ENCODE measurements at places on chromosomes 1 and 21.

- DNase-seq: no peak
Observed at GRCh38 chr1:10643607-10644306, 152.7 kb downstream of the CASZ1 start.

DNA sequence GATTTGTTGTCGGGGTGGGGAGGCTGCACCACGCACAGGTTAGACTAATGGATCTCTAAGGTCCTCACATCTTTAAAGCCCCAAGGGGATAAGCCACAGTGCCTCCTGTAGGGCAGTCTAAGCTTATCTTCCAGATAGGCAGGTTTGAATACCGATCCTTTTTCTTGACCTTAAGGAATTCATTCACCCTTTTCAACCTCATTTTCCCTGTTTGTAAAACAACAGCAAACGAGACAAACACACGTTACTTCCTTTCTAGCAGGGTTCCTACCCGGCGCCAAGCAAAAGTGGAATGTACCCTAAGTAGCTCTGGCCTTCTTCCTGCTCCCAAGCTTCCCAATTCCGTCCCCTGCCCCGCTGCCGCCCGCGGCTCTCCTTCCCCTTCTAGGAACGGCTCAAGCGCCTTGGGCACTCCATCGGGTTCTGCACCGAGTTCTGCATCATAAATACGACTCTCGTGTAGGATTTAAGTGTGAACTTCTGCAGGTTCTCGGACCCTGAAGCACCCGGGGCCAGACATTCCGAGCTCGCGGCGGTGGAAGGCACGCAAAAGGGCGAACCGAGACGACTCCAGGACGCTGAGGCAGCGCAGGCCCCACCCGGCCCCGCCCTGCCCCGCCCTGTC, 548 bp upstream of the CDC20 start:
- no peak for DNase-seq

DNA sequence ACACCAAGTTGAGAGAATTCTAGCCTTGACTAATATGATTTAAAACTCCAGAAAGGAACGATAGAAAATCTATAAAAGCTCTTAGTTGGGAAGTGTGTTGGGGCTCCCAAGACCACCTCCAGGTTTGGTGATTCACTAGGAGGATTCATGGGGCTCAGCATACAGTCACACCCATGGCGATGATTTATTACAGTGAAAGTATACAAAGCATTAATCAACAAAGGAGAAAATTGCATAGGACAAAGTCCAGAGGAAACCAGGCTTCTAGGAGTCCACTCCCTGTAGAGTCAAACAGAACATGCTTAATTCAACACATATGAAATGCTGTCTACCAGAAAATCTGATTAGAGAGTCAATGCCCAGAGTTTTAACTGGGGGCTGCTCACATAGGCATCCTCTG, 4.8 kb downstream of the CDCA8 start:
- no peak for DNase-seq

DNA sequence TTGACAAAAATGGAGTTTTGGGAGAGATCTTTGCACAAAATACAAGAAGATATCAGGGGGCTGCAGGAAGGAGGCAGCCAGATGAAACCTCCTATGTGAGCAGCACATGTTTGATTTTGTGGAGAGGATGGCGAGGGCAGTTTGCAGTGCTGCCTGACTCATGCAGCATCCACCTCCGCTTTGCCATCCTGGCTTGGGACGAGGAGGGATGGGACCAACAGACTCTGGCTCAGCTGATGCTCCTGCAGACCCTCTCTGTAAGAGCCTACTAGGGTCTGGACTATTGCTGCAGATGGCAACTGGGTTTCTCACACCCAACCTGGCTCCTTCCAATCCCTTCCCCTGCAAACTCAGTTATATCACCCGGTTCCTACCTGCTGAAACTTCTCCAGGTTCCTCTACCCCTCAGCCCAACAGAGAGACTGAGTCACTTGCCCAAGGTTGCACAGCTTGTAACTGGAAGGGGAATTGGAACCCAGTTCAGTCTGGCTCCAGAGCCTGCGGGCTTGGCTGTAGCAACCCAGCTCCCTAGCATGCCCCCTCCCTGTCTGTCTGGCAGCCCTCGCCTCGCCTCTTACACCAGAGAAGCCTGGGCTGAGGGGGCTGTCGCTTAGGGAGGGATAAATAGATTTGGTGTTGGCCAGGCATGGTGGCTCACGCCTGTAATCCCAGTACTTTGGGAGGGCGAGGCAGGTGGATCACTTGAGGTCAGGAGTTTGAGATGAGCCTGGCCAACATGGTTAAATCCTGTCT, 205.8 kb downstream of the PTPRU start:
- DNase-seq: no peak

DNA sequence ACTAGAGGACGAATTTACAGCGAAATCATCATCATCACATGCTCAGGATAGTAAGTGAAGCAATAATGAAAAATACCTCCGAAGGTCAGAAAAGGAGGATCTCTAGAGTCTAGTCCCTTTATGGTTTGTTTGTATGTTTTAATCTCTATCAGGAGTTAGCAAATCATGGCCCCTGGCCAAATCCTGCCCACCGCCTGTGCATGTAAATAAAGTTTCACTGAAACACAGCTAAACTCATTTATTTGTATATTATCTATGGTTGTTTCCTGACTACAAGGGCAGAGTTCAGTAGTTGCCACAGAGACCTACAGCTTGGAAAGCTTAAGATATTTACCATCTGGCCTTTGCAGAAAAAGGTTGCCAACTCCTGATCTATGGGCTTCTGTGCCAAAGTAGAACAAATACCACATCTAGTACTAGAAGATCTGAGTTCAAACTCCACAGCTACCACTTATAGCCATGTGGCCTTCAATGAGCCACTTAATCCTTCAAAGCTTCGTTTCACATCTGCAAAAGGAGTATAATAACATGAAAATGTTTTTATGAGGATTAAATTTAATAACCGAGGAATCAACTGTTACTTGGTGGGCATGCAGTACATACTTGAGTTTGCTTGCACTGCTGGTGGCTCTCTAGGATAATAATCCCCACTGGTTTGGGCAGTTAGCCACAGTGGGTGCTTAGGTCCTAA, 94.0 kb upstream of the KIF26B start:
- DNase-seq: peak; percentile 54

DNA sequence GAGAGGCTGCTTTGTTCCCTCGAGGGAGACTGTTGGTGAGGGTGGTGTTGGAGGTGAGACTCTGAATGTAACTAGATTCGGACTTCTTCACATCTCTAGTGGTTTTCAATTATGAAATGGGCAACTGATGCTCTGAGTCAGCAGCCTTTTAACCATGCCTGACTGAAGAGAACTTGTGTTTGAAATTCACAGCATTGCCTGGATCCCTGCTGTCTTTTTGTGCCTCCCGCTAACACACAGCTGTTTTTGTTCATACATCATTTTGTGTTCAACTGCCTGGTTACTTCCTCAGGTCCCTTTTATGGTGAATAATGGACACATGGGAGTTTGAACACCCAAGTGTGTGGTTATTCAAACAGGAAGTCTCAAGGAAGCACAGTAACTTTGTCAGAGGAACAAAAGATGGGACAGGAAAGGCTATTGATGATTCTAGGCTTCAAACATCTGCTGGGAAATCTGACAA, 16.8 kb downstream of the LAMC1 start:
- no peak for DNase-seq

- no peak for DNase-seq
Observed at GRCh38 chr1:207852576-207853371, 58.2 kb downstream of the CD34 start.

DNA sequence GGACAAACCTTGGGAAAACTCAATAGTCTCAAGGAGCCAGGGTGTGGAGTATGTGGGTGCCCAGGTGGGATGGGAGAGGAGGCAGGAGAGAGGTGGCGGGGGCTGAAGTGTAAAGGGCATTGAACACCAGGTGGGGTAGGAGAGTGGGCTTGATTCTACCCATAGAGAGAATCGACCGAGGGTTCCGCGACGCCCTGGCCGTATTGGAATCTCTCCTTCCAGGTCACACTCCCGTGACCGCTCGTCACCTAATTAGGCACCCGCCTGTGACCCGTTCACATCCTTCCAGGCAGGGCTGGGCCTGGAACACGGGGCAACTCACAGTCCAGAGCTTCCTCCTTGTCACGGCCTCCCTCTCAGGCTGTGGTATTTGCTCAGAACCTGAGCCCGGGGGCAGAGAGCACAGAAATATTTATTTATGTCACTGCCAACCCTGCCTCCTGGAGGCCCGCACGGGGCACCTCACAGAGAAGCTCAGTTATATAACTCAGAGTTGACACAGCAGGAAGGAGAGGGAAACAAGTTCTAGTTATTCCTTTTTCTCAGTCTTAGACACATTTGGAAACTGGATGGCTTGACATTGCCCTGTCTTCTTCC, 12.0 kb downstream of the NCMAP start:
- DNase-seq: peak; percentile 66

DNA sequence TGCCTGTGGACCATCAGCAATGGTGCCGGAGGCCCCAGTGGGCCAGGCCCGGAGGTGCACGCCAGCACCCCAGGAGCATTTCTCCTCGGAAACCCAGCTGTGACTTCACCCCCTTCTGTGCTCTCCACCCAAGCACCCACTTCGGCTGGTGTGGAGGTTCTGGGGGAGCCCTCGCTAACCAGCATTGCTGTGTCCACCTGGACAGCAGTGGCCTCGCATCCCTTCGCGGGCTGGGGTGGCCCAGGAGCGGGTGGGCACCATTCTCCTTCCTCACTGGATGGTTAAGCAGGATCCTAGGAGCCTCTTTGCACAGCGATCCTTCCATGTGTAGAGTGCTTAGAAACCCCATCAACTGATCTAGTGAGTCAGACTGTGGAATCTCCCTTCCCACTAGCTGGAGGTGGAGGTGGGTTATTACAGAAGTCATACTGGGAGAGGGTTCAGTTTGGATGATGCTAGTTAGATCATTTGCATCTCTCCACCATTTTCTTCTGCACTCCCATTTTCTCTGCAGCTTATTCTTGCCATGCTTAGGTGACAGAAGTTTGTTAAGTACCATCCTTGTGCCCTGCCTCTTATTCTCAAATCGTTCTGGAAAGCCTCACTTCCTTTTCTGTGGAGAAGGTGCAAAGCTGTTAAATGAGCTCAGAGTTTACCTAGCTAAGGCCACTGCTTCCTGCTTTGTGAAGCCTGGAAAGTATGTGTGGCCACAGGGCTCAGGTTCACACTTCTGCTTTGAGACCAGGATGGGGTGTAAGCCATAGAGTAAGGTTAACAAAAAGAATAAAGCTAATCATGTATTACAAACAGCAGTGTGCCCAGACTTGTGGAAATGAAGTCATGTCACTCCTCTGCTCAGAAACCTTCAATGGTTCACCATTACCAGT, 32.3 kb downstream of the TBX19 start:
- DNase-seq: no peak

DNA sequence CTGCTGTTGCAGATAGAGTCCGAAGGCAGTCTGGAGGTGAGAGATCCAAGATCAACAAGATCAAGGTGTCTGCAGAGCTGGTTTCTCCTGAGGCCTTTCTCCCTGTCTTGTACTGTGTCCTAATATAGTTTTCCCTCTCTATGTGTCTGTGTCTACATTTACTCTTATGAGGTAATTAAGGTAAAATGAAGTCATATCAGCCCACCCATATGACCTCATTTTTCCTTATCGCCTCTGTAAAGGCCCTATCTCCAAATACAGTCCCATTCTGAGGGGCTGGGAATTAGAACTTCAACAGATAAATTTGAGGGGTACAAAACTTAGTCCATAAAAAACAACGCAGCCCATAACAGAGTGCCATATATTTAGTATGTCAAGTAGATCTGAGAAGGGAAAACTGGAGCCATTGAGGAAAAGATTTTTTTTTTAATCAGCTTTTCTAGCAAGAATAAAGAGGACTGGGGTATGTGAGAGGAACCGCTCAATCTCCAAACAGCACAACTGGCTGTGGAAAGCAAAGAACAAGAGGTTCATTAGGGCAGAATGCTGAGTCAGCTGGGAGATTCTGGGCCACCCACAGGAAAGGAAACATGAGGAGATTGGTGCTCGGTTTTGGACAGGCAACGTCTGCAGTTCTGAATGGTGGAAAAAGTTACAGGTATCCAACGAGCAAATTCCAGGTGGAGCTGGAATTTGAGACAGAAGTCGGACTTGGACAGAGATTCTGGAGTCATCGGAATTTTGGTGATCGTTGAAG, 65.7 kb downstream of the MAP3K21 start:
- DNase-seq: no peak

- no peak for DNase-seq
Observed at GRCh38 chr21:21436012-21436534, 437.9 kb downstream of the NCAM2 start.

- DNase-seq: no peak
Observed at GRCh38 chr21:33855190-33855589, 60.4 kb downstream of the ATP5PO start.

GRCh38 chr1:58443986-58444868, 102.3 kb downstream of the OMA1 start:
- DNase-seq: no peak

- DNase-seq: no peak
Observed at GRCh38 chr1:67791686-67792085, 41.6 kb downstream of the GNG12 start.

- DNase-seq: no peak
Observed at GRCh38 chr1:46368791-46369190, 25.3 kb upstream of the FAAH start.

DNA sequence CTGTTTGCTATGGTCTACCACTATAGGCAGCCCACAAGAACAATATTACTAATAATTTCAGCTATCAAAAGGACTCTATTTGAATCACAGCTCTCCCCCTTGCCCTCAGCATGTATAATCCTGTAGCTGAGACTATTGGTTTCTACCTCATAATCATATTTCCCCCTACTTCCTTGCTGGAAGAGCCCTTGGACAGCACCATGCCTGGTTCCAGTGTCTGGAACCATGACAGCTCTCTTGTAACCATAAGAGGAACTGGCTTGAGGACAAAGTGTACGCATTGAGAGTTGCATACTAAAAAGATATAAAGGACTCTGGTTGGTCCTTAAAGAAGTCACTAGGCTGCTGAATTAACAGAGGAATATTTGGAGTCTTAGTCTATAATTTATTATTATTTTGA, 110.7 kb upstream of the ZRANB2 start:
- no peak for DNase-seq

DNA sequence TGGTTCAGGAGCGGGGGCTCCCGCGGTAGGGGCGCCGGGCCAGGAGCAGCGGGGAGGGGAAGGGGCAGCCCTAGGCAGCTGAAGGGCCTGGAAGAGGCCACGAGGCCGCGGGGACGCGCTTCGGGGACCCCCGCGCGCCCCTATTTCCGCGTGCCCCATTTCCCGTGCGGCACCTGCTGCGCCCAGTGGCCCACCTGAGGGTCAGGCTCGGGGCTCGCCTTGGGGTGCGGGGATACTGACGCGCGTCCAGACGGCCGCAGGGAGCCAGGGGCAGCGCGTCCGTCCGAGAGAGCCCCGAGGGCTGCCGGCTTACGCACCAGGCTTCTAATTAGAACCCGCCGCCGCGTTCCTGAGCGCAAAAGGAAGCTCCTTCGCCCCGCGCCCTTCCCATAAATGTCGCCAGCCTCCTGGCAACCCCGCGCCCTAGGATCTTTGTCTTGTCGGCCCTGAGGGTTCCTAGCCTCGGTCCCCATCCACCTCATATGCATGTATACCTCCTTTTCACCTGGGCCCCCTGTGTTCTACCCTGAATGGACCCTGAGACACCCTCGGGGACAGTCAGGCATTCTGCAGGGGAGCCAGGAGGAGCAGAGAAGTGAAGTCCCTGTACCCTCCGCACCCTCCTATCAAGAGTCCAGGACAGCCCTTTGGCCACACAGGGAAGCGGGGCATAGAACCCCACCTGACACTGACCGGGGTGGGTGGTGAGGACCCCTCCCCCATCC, 1.8 kb downstream of the WNT3A start:
- DNase-seq: peak; percentile 11

GRCh38 chr1:244862354-244862698, 2.0 kb downstream of the HNRNPU start:
- DNase-seq: no peak
